ENCODE measurements at places on chromosomes 7 and 10.

GRCh38 chr7:30924624-30925023, 13.0 kb downstream of the AQP1 start:
- no peak for DNase-seq

GRCh38 chr10:104563548-104563947, 77.5 kb upstream of the SORCS3 start:
- DNase-seq: no peak

DNA sequence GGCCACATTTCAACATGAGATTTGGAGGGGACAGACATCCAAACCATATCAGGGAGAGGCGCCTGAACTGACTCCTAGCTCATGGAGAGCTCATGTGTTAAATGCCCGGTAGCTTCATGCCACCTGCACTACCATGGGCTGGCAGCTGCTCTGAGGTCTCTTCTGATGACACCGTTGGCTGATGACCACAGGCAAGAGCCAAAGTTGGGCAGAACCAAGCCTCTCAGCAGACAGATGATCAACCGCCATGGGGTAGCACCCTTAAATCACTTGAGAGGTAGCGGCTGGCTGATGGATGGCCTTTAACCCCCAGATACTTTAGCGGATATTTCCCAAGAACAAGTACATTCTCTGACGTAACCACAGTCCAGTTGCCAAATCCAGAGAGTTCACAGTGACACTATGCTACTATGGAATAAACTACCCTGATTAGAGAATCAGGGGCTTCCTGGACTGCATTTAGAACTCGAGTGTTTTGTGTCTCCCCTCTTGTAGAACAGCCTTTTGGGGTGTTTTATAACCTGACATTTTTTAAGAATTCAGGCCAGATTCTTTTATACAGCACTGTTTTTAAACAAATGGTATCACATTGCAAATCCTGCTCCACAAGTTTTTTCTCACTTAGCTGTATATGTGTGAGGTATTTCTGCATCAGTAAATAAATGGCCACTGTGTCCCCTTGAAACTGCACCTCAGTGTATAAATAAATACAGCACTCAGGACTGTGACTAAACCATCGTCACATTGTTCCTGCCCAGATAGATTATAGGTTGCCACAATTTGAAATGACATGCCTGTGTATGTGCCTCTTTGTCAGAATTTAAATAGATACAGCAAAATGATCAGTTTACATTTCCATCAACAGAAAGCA, 30.8 kb upstream of the DRGX start:
- DNase-seq: no peak

DNA sequence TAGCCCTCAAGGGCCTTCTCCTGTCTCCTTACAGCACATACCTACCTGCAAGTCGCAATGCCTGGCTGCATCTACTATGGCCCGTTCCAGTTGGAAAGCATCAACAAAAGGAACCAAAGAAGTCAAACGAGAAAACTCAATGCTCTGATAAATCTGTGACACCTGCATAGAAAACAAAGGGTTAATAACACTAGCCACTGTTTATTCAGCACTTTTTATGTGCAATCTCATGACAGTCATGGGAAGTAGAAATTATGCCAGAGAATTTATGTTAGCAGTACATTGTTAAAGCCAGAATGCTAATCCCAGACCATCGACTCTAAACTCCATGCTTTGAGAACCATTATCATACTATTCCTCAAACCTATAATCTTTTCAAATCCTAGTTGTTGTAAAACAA, 21.1 kb downstream of the EIF3A start:
- DNase-seq: no peak

DNA sequence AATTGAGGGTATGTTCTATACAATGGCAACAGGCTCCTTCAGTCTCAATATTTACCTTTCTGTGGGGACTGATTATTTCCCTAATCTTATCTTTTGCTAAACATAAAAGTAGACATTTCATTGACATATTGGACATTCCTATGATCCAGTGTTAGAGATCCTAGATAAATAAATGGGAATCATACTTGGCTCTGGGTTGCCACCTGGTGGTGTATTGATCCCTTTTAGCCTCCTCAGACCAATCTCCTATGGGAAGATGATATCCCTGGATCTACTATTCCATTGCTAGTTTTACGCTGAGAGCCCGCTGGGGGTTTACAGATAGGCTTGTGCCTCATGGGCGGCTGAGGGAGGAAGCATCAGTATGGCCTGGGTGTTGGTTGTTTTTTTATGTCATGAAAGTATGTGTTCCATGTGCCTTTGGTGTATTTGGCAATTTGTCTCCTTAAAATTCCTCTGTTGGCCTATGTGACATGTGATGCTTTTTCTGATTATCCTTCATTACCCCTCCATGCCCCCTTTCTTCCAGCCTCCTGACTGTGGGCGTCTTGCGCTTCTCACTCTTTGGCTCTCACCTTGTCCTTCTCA, 18.8 kb downstream of the CELF2 start:
- DNase-seq: no peak

GRCh38 chr7:101097561-101097960, 12.3 kb downstream of the TRIM56 start:
- no peak for DNase-seq

DNA sequence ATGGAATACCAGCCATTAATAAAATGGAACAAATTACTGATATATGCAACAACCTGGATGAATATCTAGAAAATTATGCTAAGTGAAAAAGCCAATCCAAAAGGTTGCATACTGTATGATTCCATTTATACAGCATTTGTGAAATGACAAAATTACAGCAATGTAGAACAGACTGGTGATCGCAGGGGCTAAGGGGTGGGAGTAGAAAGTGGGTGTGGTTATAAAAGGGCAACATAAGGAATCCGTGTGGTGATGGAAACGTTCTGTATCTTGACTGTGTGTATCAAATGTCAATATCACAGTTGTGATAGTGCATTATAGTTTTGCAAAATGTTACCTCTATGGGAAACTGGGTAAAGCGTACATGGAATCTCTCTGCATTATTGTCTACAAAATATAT, 15.0 kb downstream of the CEP41 start:
- no peak for DNase-seq
